ENCODE measurements at places on chromosomes 3 and 15.

- no peak for DNase-seq
Observed at GRCh38 chr3:12839156-12839946, 2.0 kb downstream of the RPL32 start.

- no peak for DNase-seq
Observed at GRCh38 chr3:42914771-42915515, 9.0 kb downstream of the ZNF662 start.

DNA sequence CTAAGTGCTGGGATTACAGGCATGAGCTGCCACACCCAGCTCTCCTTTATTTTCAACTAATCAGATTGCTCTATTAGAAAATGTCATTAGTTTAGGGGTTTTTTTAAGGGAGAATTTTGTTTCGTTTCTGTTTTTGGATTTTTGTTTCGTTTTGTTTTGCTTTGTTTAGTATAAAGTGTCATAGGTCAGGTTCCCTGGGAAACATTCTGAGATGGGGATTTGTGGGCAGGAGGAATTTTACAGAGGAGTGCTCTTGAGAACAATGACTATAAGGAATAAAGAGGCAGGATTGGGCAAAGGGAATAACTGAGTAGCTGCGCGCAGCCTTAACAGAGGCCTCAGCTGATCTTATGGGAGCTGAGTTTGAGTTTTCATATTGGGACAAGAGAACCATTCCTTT is 86.8 kb upstream of the NR2F2 start:
- no peak for DNase-seq

- DNase-seq, result no peak
Observed at GRCh38 chr3:28117598-28117997, 123.8 kb upstream of the CMC1 start.

DNA sequence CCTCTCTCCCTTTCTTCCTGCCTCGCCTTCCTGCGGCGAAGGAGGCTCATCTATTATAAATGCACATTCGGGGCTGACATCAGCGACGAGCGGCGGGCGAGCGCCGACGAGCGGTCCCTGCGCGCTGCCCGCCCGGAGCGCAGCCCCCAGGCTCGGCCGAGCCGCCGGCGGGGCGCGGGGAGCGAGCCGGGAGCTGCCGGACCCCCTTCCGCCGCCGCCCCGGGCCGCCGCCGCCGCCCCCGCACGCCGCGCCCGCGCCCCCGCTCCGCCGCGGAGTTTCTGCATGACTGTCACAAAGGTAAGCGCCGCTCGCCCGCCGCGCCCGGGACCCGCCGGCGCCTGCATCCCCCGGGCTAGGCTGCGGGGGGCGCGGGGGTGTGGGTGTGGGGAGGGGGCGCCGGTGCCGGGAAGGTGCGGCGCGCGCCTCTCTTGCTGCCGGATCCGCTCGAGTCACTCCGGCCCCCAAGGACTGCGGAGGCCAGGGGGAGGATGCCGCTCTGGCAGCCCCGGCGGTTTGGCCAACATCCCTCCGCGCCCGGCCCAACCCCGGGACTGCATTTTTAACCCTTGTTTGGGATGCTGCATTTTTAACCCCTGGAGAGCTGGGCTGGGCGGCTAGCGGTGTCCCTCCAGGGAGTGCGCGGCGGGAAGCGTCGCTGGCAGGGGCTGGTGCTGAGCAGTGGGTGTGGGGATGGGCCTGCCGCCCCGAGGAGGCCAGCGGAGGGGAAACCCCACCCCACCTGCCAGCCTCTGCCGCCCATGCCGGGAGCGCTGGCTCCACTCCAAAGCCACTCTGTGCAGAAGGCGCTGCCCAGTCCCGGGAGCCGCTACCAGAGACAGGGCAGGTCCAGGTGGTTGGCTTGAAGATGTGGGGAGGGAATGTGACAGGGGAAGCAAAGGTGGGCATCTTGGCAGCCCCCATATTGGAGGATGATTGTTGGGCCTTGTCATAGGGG is at the start of gene CORO2B:
Gene CORO2B, plus strand, starts transcription at position 14 of the 956 bp plus-strand sequence. Its CDS starts 270 bp downstream, at position 284.
- no peak for DNase-seq

DNA sequence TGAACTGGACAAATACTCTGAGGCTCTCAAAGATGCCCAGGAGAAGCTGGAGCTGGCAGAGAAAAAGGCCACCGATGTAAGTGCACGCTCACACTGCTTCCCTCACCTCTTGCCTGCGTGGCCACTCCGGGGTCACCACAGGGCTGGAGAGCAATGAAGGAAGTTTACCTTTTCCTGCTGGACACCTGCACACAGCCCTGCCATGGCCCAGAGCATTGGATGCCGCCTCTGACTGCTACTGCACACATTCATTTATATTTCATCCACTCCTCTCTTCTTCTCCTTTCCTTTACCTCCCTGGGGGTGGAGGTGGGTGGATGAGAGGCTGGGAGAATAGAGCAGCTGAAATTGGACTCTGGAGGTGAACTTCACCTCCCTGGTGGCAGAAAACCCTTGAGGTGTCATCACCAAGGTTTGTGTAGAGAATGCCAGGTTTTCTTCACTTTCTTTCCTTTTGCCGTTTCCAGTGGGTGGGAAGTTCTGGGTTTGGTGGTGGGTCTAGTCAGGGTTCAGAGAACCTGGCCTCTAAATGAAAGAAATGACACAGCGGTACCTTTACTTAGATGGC is 1.6 kb downstream of the TPM1 start:
- no peak for DNase-seq

DNA sequence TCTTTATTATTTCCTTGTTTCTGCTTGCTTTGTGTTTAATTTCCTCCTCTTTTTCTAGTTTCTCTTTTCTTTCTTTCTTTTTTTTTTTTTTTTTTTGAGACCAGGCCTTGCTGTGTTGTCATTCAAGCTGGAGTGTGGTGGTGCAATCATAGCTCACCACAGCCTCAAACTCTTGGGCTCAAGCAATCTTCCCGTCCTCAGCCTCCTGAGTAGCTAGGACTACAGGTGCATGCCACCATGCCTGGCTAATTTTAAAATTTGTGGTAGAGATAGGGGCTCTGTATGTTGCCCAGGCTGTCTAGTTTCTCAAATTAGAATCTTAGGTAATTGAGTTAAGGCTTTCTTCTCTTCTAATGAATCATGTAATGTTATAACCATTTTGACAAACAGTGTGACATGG is 22.4 kb downstream of the SLMAP start:
- no peak for DNase-seq

DNA sequence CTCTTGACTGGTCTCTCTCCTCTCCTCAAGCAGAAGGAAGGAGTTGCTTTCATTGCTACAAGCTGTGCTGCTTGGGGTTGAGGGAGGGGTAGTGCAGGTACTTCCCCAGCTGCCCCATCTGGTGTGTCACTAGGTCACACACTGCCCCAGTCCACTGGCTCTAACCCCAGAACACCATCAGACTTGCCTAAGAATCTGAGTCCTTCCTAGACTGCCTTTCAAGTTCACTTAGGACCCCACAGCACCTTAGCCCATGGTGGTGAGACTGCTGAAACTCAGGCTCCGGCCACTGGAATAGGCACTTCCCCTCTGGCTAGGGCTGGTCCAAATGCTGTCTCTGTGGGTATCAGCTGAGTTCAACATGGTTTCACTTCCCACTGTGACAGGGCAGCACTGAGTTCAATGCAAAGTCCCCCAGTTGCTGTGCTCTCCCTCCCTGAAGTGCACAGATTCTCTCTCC is 279.7 kb upstream of the GOLGA6L4 start:
- DNase-seq, result no peak

GRCh38 chr3:113255854-113256615 is 44.7 kb downstream of the BOC start:
- no peak for DNase-seq

GRCh38 chr15:39200586-39200985 is 380.3 kb upstream of the THBS1 start:
- DNase-seq, result no peak
